CD4-positive, alpha-beta T cell (primary cell): ENCODE measurements at places on chromosomes 16 and 17.

- no peak for DNase-seq
Measured at GRCh38 chr16:2854700-2855309, 3.2 kb downstream of the PRSS22 start.

DNA sequence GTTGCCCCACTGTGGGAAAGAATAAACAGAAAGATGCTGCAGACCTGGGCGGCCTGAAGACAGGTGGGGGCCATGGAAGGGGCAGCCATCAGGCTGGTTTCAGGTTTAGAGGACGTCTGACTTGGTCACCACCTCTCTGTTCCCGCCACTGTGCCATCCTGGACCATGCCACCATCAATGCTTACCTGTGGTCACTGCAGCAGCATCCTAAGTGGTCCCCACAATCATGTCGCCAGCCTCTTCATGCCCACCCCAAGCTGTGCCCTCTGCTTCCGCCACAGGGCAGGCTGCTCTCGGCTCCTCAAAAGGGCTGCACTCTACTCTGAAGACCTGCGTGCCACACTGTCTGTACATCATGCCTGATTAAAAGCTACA is 10.4 kb downstream of the SMIM5 start:
- DNase-seq = no peak

DNA sequence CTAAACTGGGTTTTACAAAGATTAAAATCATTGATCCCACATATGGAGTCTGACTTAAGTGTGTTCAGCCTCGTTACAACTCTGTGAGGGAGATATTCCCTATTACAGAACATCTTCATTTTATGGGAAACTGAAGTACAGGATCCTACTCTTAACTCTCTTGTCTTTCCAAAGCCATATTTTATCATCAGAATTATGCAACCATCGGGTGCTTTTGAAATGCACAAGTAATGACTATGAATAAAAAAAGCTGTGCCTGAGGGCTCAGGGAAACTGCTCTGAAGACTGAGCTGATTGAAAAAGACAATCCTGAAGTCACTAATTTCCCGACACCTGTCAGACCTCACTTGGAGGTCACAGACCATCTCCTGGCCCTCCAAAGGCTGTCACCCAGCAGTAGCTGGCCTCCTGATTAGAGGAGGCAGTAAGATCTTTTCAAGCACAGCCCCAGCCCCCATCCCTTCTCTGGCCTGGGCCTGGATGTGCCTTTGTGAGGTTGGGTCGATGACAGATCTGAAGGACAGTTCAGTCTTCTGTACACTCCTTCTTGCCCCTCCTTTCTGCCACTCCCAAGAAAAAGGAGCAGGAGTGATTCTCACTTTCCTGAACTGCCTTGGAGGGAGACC is 5.6 kb downstream of the AKAP1 start:
- no peak for DNase-seq

DNA sequence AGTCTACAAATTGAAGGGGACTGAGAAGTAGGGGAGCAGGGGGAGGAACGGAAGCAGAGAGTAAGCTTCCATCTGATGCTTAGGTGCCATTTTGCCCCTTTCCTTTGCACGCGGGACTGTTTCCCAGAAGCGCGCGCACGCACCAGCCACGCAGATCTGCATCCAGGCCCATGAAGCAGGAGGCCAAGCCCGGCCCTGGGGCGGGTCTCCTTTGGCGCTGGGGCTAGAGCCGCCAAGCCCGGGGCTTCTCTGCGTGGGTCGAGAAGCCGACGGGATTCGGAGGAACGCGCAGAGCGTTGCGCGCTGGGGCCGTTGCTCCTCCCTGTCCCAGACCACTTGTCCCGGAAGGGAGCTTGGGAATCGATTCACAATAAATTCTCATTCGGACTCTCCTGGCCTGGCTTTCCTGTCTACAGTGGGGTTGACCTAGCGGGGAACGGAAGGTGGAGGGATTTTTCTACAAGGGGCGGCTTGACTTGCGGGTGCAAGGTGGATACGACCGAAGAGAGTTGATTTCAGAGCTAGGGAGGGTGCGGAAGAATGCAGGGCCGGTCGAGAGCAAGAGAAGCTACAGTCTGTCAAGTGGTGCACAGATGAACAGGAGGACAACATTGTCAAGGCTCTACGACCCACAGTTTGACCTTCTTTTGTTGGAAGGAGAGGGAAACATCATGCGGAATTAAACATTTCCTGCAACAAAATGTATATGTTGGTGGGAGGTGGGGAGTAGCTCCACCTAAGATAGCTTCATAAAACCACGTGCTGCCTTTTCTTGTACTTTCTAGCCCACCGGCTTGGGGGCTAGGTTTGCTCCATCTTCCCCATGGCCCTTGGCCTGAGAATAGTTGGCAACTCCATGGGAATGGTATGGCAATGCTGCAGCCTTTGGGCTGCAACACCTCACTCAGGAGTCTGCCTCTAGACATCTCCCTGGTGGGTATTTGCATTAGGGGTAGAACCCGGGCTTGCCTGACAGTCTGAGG is 4.5 kb downstream of the HOXB9 start:
- no peak for DNase-seq

DNA sequence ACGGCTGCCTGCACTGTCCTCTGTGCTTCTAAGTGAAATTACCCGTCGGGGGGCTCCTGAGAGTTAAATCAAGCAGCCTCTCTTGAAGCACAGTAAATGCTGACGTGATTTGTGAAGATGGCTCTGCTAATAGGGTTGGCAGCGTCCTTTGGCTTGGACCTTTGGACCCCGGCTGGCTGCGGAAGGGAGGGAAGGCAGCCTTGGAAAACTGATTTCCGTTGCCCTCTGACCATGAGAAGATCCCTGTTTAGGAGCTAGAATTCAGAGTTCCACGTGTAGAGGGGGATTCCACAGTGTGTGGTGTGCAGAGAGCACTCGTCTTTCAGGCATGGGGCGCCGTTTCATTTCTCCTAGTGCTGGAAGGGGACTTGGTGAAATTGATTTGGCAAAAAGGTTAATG is 640.8 kb downstream of the WWOX start:
- no peak for DNase-seq

DNA sequence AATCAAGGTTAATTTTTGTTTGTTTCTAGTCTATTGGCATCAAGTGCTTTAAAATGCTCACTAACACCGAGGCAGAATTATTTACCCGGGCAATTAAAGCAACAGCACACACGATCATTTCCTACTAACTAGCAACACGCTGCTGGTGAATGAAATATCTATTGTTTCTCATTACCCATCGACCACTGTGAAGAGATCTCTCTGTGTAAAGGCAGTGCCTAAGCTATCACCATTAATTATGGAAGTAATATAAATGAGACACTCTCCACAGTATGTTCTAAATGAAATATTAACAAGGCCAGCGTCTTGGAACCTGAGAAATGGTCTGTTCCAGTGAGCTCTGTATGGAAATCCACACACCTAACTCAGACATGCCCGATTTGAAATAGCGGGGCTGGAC is 397.6 kb downstream of the MAF start:
- no peak for DNase-seq
